Activated T-cell treated with anti-CD3 and anti-CD28 coated beads for 1 hour (primary cell): ENCODE measurements at places on chromosomes 7 and 10.

DNA sequence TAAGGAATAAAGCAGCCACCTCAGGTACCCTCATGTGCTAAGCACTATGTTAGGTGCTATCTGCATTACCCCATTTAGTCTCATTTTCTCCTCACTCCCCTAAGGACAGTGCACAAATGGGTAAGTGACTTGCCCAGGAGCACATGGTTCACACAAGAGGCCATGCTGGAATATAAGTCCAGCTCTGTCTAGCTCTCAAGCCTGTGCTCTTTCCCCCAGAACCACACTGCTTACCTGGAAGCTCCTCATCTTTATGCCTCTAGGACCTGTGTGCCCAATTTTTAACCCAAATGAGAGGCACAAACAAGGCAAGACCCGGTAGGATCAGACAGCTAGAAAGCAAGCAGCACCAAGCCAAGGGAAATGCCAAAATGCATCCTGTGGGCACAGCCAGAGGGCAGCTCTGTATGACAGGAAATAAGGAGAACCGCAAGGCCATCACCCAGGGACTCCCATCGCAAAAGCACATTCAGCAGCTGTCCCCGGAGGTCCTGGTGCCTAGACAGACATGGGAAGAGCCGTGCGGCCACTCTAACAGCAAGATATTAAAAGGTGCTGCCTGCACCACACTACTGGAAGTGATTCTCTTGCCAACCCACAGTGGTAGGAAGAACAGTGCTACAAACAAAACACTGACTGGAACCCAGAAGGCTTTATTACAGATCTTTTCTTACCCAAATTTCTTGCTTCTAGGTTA lies 88.1 kb downstream of the GSAP start:
- DNase-seq = peak; percentile 5

DNA sequence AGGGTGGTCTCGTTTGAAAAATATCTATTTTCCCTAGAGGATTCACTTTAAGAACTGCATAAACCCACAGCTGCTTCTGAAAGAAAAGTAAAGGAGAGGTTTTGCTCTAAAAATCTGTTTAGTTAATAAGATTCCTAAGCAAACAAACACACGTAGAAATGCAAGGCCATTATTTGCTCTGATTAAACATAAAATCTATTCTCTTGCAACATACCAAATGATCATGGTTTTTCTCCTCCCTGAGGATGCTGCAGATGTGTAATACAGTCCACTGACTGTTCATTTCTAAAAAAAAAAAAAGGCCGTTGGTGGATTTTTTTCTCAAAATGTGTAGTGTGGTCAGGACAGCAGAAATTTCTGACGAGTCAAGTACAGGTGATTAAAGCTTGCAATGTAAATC lies 98.6 kb downstream of the BUB3 start:
- DNase-seq = no peak

- DNase-seq = no peak
Measured at GRCh38 chr7:133545618-133546017, 292.7 kb downstream of the EXOC4 start.

- no peak for DNase-seq
Measured at GRCh38 chr7:47885309-47885986, 62.8 kb downstream of the PKD1L1 start.

DNA sequence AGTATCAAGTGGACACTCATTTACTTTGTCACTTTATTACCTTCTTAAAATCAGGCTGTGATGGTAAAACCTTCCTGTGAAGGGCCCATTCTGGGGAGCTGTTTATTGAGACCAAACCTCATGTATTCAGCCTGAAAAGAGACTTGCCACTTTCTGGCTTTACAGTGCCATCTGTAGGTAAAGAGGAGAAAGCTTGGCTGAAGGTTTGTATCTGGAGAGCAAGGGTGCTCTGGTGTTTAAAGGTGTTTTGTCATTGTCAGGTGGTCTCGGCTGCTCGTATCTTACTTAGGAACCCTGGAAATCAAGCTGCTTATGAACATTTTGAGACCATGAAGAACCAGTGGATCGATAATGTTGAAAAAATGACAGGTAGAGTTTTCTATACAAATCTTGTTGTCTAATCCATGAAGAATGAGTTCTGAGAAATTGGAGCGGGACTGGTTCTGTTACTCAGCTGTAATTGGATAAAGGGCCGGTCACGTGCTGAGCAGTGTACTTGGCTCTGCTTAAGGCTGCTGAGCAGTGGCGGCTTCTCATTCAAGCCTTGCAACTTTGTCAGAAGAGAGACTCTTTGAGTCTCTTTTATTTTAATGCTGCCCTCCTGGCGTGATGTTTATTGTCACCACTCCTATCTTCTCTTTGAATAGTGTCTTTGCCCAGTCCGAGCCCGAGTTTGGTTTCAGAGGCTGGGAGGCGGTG lies 46.9 kb downstream of the AP3M1 start:
- DNase-seq = no peak

GRCh38 chr10:25631471-25631870 lies 302.6 kb upstream of the MYO3A start:
- DNase-seq = no peak

- DNase-seq = peak; percentile 81
Measured at GRCh38 chr7:30026229-30027064, at the start of gene FKBP14. TSS of gene FKBP14 (minus strand) at chr7:30026702. CDS start at chr7:30026508, 194 bp downstream.

DNA sequence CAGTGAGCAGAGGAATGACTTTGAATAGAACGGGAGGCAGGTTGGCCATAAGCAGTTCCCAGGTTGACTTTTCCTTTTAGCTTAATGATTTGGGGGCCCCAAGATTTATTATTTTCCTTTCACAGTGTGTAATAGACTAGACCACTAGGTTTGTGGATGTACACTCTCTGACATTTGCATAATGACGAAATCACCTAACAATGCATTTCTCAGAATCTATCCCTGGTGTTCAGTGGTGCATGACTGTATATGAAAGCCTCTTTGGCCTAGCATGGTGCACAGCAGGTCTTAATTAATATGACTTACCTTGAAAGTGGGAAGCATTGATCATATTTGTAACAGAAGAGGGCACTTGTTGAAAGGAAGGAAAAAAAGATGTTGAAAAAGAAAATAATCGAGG lies 761.9 kb downstream of the TYW1 start:
- no peak for DNase-seq

- DNase-seq = no peak
Measured at GRCh38 chr10:119406601-119407253, 135.8 kb downstream of the RGS10 start.

GRCh38 chr7:39554583-39555165 lies 11.5 kb upstream of the YAE1 start:
- no peak for DNase-seq

- no peak for DNase-seq
Measured at GRCh38 chr7:107079212-107079940, 34.9 kb downstream of the PRKAR2B start.

DNA sequence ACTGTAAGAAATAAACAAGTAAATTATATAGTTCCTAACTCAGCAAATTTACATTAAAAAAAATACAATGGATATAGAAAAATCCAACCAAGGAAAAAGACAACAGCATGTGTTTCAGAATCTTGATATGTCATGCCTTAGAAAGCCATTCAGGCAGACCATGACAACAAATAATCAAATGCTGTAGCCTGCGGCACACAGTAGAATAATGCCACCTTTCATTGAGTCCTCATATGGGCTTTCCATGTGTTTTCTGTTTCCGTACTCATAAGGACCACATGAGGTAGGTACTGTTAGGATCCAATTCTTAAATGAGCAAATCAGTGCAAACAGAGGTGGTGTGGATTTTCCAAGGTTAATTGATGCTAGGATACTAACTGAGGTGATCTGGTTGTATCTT lies 138.6 kb downstream of the CUBN start:
- DNase-seq = no peak

DNA sequence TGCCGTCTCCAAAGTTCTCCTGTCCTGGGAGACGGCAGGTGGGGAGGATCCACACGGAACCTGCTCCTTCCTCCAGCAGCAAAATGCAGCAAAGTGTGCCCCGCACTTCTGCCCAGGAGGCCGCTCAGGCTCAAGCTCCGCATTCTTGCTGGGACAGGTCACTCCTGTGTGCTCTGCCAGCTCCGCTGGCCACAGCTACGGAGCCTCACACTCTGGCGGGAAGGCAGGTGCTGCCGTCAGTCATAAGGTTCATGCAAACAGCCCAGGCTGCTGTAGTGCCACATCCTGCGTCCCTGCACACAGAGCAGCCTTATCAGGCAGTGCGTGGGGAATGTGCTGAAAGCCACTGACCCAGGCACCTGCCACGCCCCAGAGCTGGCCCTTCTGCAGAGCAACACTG lies 22.4 kb downstream of the ADGRA1 start:
- DNase-seq = no peak

- no peak for DNase-seq
Measured at GRCh38 chr7:139023076-139023475, 12.8 kb downstream of the ZC3HAV1L start.

GRCh38 chr10:6062101-6062771 lies at the start of gene IL2RA:
TSS of gene IL2RA (minus strand) at chr10:6062367. CDS start at chr10:6062151, 216 bp downstream.
- no peak for DNase-seq

- DNase-seq = peak; percentile 28
Measured at GRCh38 chr10:8444630-8445029, 390.1 kb downstream of the GATA3 start.

- no peak for DNase-seq
Measured at GRCh38 chr10:21424459-21424861, 101.0 kb downstream of the SKIDA1 start.

- DNase-seq = peak; percentile 3
Measured at GRCh38 chr10:96833220-96834001, 1.3 kb downstream of the LCOR start.

DNA sequence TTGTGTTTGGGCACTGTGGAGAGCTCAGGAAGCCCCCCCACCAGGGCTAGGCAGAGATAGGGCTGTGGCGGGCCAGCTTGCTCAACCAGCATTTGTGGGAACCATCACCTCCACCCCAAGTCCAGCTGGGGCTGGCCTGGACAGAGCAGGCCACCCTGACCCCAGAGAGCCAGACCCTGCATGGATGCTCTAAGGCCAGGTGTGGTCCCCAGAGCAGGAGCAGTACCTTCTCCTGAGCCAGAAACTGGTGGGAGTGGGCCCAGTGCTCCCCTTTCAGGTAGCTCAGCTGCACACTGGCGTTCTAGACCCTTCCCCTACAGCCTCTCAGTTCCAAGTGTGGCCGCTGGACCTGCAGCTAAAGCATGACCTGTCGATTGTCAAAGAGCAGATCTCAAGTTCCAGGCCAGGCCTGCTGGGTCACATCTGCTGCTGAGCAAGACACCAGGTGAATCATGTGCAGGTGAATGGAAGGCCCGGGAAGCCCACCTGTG lies 57.2 kb downstream of the RASGEF1A start:
- no peak for DNase-seq

DNA sequence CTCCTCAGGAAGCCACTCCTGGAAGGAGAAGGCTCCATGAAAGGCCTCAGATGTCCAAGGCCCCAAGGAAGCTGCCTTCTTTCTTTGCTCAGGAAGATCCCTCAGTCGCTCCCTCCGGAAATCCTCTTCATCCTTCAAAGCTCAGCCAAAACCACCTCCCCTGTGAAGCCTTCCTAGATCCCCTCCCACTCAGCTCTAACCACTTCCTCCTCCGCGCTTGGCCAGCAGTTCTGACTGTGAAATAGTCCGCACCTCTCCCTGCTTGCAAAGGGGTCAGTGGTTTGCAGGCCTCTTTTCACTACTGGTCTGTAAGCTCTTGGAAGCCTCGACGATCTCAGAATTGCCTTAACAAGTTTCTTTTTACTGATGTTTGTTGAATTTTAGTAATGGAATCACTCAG lies 23.9 kb downstream of the PYROXD2 start:
- no peak for DNase-seq

- DNase-seq = no peak
Measured at GRCh38 chr7:117325836-117326235, 3.0 kb upstream of the WNT2 start.

DNA sequence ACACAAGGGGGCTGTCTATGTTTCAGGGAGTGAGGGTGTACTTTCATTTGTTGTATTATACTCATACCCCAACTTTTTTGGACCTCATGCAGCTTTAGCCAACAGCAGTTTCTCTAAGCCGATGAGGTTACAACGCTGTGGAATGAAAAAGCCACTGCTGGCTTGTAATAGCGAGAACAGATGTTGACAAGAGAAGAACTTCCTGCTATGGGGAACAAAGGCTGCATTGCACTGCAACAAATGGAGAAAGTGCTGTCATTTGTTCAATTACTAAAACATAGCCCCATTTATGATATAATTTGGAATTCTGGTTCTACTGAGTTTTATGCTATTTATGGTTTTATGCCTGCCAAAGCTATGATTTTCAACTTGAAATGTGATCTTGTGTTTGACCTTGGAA lies 104.2 kb upstream of the TMEM72 start:
- DNase-seq = no peak

DNA sequence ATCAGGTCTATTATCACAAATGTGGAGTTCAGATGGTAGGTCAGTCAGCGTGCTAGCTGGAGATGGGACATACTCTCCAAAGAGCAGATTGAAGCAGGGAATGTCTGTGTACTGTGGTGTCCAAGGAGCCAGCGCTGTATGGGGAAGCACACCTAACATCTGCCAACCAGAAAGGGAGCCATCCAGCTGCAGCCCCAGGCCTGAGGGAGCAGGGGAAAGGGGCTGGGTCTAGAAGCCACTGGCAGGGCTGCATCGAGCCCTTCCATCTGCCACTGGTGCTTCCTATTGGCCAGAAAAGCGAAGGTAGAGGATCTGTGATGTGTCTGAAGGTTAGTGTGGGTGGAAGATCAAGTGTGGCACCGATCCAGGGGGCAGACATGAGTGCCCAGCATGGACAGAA lies 8.0 kb upstream of the RAMP3 start:
- DNase-seq = no peak

- DNase-seq = no peak
Measured at GRCh38 chr7:7529328-7529727, 6.3 kb downstream of the COL28A1 start.

- DNase-seq = no peak
Measured at GRCh38 chr7:26090927-26091519, 61.0 kb upstream of the NFE2L3 start.

GRCh38 chr10:34845070-34845469 lies 30.0 kb upstream of the PARD3 start:
- no peak for DNase-seq

GRCh38 chr7:81501220-81501619 lies 268.6 kb downstream of the HGF start:
- no peak for DNase-seq

DNA sequence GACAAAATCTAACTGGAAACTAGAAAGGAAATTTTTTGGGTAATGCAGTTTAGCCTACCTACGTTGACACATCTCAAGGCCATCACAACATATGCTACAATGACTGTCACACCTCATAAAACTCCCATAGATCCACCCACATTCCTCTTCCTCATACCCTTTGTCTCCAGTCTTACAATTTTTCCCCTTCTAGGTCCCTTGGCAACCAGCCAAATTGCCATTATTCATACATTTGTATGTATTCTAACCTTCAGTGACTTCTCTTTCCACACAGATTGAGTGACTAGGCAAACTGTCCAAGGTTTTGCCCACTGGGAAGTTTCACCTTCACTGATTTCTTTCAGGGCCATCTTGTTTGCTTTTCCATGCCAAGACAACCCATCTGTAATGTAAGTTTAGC lies 100.5 kb upstream of the TPK1 start:
- no peak for DNase-seq

DNA sequence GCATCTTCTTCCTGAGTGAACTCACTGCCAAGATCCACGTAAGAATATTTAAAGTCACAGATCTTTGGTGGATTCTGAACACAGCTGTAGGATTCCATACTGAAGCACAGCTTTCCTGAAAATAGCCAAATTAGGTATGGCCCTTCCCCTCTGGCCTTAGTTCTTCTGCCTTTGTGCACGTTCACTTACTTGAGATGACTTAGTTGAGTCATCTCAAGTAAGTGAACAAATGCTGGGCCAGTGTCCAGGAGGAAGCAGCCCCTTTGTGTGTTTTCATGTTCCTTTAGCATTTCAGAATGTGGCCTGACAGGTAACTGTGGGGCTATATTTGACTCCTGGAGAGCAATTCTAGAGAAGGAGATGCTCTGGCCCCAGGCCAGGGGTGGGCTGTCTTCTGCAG lies 51.5 kb downstream of the CCNY start:
- DNase-seq = no peak

GRCh38 chr10:22321156-22321923 lies 441 bp downstream of the BMI1 start:
- DNase-seq = no peak
